Stimulated activated CD8-positive, alpha-beta memory T cell treated with anti-CD3 and anti-CD28 coated beads, Interleukin-12 subunit alpha, Interleukin-12 subunit beta, amount 100 ng/mL, for 1 hour (primary cell): ENCODE measurements at places on chromosomes 3 and 15.

GRCh38 chr3:187852842-187853730 lies 107.8 kb upstream of the BCL6 start:
- DNase-seq, result no peak

DNA sequence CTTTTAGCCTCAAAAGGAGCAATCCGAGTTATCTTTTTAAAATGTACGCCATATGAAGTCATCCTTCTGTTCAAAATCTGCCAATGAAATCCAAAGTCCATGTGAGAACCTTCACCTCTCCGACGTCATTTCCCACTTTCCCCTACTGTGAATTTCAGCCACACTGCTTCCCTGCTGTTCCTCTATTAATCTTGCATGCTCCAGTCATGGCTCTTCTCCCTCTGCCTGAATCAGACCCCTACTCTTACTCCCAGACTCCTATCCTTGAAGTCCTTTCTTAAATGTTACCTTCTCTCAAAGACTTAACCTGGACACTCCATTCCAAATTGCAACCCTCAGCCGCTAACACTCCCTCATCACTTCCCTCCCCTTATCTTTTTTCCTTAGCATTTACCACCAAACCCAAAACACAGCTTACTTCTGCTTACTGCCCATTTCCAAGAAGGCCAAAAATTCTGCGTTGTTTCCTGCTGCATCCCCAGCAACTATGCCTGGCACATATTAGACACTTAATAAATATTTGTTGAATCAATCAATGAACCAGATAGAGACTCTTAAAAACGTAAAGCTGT lies 1.2 kb downstream of the NKIRAS1 start:
- DNase-seq, result no peak

- DNase-seq, result no peak
Measured at GRCh38 chr3:179288845-179289244, 34.0 kb upstream of the ZNF639 start.

- DNase-seq, result no peak
Measured at GRCh38 chr3:79672731-79673130, 95.1 kb downstream of the ROBO1 start.
